ENCODE measurements at places on chromosomes 3 and 15. TPM values are rescaled to one million over a fixed set of nuclear protein-coding genes. Genes with fewer than 3 reads are reported as not detected.

CAMK2N2 gene
- not detected for total RNA-seq

TOPAZ1 gene
- total RNA-seq = not detected

CKMT1A gene
- not detected for total RNA-seq

BHLHE40 gene
- total RNA-seq = 73.8 TPM

TGM5 gene
- total RNA-seq = not detected

FRMD5 gene
- 1.8 TPM for total RNA-seq

OXTR gene
- total RNA-seq = 70.9 TPM

PSMD6 gene
- 116 TPM for total RNA-seq

VILL gene
- total RNA-seq = 2.6 TPM

TMEM108 gene
- not detected for total RNA-seq

TRAT1 gene
- total RNA-seq = not detected

NDN gene
- total RNA-seq = 34.0 TPM

LMAN1L gene
- not detected for total RNA-seq

AADACL2 gene
- not detected for total RNA-seq

CCR9 gene
- total RNA-seq = not detected

GOLGA6L7 gene
- not detected for total RNA-seq

C3orf80 gene
- total RNA-seq = not detected

SERPINI1 gene
- 1.4 TPM for total RNA-seq

SPINK8 gene
- total RNA-seq = not detected

AGTR1 gene
- total RNA-seq = not detected

TMEM207 gene
- not detected for total RNA-seq

AP2M1 gene
- total RNA-seq = 645 TPM

SUSD5 gene
- total RNA-seq = 0.58 TPM

MRAS gene
- total RNA-seq = 27.6 TPM

OSTN gene
- total RNA-seq = 0.86 TPM

C3orf49 gene
- total RNA-seq = not detected

BNC1 gene
- total RNA-seq = 8.7 TPM

NAA80 gene
- 18.2 TPM for total RNA-seq

TGFBR2 gene
- 113 TPM for total RNA-seq

XCR1 gene
- total RNA-seq = not detected

CFAP161 gene
- total RNA-seq = not detected

RYR3 gene
- not detected for total RNA-seq

GOLGA8N gene
- total RNA-seq = 0.71 TPM

PLSCR4 gene
- 22.5 TPM for total RNA-seq

PAQR9 gene
- total RNA-seq = not detected

CCR8 gene
- total RNA-seq = not detected

EHD4 gene
- total RNA-seq = 33.0 TPM

PLSCR2 gene
- 0.18 TPM for total RNA-seq
